ENCODE measurements at places on chromosomes 2 and 18.
A peak's percentile ranks its signal among the peaks of the same experiment; 100 is the strongest.

DNA sequence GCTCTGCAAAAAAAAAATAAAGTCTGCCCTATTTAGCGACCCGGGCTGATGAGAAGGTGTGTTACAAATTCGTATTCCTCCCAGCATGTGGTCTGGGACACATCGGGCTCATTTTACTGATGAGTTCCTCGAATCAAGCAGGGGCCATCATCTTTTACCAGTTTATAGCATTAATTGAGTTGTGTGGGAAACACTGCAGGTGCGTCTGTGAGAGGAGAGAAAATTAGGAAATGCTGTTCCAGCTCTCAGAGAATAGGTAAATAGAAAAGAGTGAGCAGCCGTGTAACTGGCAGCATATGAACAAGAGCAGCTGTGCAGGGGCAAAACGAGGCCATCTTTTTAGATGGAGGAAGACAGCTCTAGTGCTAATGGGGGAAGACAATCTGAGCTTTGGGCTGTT, 216.7 kb downstream of the SETBP1 start:
- DNase-seq, result no peak

DNA sequence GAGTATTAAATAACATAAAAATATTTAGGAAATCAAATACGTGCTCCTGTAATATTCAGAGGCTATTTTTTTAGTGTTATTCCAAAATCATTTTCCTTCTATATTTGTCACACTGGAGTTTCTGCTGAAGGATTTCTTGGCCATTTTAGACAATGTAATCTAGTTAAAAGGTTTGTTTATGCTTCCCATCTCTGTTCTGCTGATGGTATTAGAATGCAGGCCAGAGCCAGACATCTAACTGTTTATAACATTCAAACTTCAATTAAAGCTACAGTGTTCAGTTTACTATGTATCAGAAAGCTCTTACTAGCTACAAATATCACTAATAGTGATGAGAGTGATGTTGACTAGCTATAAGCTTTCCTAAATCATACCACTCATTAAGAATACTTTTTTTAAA, 7.9 kb downstream of the MBD5 start:
- no peak for DNase-seq

GRCh38 chr2:67459761-67460160, 62.6 kb downstream of the ETAA1 start:
- DNase-seq, result no peak

- DNase-seq, result no peak
Observed at GRCh38 chr2:135320465-135321355, 210.3 kb downstream of the ZRANB3 start.

- DNase-seq, result no peak
Observed at GRCh38 chr18:43279015-43279744, 1.9 kb upstream of the SYT4 start.

GRCh38 chr2:113058998-113059960, at the start of gene IL36RN:
TSS of gene IL36RN (plus strand) at chr2:113059198. CDS start at chr2:113059439, 241 bp downstream.
- no peak for DNase-seq

- no peak for DNase-seq
Observed at GRCh38 chr2:158725441-158725891, 69.7 kb upstream of the DAPL1 start.

DNA sequence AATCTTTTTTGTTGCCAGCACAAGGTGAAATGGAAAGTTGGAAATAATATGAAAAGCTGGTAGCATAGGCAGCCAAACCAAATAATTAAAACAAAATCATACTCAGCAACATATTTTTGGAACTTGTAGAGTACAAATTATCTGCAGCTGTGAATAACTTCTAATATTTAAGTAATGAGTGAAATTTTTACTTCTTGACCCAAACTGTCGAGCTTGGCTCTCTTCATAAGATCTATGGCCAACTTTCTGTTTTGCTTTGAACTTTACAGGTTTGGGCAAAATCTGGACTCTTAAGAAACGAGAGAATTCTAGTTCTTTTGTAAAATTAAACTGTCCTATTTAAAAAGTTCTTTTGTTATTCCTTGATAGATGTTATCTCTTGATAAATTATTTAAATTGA, 25.6 kb upstream of the CCDC102B start:
- DNase-seq, result no peak

- DNase-seq, result no peak
Observed at GRCh38 chr2:75311993-75312392, 112.7 kb upstream of the TACR1 start.

GRCh38 chr2:131093696-131094462, 619 bp upstream of the FAM168B start:
- peak; percentile 70 for DNase-seq
